Activated T-cell treated with anti-CD3 and anti-CD28 coated beads, Interleukin-2, amount 50 U/mL, for 72 hours (primary cell): ENCODE measurements at places on chromosomes 16 and 17.

GRCh38 chr17:42667088-42667951 is 8.2 kb downstream of the TUBG2 start:
- H3K27ac ChIP-seq = no peak overlapping the region
- H3K36me3 ChIP-seq = no peaks in the 10 kb centered on the region
- no peak for DNase-seq
- H3K27me3 ChIP-seq = peaks cover 29% of the 10 kb centered on the region
- H3K4me3 ChIP-seq = no peak overlapping the region

DNA sequence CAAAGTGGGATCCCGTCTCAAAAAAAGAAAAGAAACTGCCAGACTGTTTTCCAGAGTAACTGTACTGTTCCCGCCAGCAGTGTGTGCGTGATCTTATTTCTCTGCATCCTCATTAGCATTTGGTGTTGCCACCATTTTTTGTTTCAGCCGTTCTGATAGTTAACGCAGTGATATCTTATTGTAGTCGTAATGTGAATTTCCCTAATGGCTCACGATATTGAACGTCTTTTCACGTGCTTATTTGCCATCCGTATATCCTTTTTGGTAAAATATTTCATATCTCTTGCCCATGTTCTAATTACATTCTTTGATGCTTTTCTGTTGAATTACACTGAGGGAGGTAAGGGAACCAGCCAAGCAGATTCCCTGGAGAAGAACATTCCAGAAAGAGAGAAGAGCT is 92.4 kb downstream of the SEC14L1 start:
- H3K4me3 ChIP-seq = peak overlapping the region; percentile 6
- no peaks in the 10 kb centered on the region for H3K27me3 ChIP-seq
- H3K27ac ChIP-seq = peak overlapping the region; percentile 91
- H3K36me3 ChIP-seq = peaks cover 13% of the 10 kb centered on the region
- peaks cover 38% of the 10 kb centered on the region for H3K4me1 ChIP-seq

DNA sequence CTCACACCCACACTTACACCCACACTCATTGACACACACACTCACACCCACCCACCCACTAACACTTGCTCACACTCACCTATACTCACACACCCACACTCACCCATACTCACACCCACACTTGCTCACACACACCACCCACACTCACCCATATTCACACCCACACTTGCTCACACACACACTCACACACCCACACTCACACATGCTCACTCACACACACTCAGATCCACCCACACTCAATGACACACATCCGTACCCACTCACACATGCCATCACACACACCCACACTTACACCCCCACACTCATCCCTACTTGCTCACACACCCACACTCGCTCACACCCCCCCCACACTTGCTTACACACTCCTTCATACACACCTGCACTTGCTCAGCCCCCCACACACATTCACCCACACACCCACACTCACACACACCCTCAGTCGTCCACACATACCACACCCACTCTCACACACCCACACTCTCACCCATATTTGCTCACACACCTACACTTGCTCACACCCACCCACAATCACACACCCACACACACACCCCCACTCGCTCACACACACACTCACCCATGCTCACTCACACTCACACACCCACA is 321.1 kb upstream of the N4BP1 start:
- H3K27ac ChIP-seq = no peak overlapping the region
- no peaks in the 10 kb centered on the region for H3K36me3 ChIP-seq

GRCh38 chr17:66417300-66417719 is 114.9 kb downstream of the PRKCA start:
- H3K4me3 ChIP-seq = no peak overlapping the region
- H3K4me1 ChIP-seq = peaks cover 84% of the 10 kb centered on the region
- H3K36me3 ChIP-seq = peaks cover 1% of the 10 kb centered on the region
- H3K27ac ChIP-seq = no peak overlapping the region

GRCh38 chr17:49290690-49291359 is 60.2 kb upstream of the PHOSPHO1 start:
- no peaks in the 10 kb centered on the region for H3K36me3 ChIP-seq
- H3K27me3 ChIP-seq = no peaks in the 10 kb centered on the region
- peak overlapping the region; percentile 24 for H3K27ac ChIP-seq
- H3K4me1 ChIP-seq = peaks cover 10% of the 10 kb centered on the region

- no peaks in the 10 kb centered on the region for H3K27me3 ChIP-seq
- peak; percentile 61 for DNase-seq
- peak overlapping the region; percentile 70 for H3K4me3 ChIP-seq
- peak overlapping the region; percentile 85 for H3K27ac ChIP-seq
These were observed 3.9 kb upstream of the CCDC57 start for GRCh38 chr17:82216301-82217119.

DNA sequence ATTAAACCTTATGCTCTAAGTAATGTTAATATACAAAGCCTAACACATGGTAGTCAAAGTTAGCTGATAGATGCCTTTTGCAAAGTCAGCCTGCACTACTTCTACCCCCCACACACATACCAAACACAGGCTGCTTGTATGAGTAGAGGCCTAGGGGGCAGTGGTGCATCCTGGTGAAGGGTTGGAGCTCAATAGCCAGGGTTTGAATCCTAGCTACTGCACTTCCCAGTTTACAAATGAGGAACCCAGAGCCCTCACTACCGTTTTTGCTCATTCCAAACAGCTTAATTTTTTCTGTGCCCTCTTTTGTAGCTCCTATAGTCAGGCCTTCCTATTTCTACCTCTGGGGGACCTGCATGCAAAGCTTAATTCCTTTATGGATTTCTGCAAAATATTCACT is 18.9 kb upstream of the HYDIN start:
- DNase-seq = no peak
- H3K27ac ChIP-seq = no peak overlapping the region
- no peaks in the 10 kb centered on the region for H3K4me1 ChIP-seq
- H3K4me3 ChIP-seq = no peak overlapping the region

GRCh38 chr17:15384142-15384787 is 42.9 kb upstream of the TEKT3 start:
- H3K27ac ChIP-seq = no peak overlapping the region
- H3K4me3 ChIP-seq = no peak overlapping the region
- H3K36me3 ChIP-seq = no peaks in the 10 kb centered on the region
- no peaks in the 10 kb centered on the region for H3K4me1 ChIP-seq
- peaks cover 12% of the 10 kb centered on the region for H3K27me3 ChIP-seq

DNA sequence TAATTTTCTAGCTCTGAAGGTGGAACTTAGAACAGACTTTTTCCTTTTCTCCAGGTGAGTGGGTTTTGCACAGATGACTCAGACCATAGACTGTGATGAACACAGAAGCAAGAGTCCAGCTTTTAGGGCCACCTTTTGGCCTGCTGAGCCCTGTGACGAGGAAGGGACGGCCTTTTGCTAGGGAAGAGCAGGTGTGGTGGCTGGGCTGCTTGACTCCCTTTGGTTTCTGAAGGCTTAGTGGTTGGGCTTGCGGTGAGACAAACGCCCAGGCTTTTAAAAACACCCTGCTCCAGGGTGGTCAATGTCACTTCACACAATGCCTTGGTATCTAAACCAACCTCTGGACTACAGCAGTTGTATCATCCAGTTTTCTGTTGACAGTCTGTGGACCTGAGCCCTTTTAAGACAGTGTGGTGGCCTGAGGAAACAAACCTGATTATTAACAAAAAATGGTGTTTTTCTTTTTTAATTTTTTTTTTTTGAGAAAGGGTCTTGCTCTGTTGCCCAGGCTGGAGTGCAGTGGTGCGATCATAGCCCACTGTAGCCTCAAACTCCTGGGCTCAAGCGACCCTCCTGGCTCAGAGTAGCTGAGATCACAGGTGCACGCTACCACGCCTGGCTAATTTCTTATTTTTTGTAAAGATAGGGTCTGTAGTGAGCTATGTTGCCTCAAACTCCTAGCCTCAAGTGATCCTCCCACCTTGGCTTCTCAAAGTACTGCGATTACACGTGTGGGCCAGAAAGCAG is 134.0 kb downstream of the SNX29 start:
- H3K36me3 ChIP-seq = no peaks in the 10 kb centered on the region
- H3K27me3 ChIP-seq = no peaks in the 10 kb centered on the region
- H3K4me3 ChIP-seq = no peak overlapping the region
- no peaks in the 10 kb centered on the region for H3K4me1 ChIP-seq
- DNase-seq = no peak

DNA sequence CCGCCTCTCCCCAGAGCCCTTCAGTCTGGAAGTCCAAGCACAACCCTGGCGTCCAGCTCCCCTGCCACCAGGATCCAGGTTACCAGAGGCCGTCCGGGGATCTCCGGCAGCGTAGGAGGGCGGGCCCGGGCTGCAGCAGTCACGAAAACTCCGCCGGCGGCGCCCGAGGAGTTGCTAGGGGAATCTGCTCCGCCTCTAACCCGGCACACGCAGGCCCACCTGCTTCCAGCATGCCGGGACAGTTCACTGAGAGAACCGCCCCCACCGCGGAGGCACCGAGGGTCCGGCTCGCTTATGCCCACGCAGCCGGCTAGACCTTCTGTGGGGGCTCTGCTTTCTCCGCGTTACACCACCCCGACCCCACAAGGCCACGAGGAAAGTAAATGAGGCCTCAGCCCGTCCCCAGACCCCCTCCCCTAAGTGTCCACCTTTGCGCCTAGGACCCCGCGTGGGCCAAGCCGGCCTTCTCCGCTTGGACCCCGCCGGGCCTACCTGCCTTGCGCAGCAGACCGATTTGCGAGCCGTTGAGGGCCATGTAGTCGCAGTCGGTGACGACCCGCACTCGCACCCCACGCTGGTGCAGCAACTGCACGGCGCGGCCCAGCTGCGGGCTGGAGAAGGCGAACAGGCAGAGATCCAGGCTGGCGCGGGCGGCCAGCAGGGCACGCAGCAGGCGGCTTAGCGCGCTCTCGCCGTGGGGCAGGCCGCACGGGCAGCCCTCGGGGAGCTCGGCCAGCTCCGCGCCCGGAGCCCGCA is 587 bp downstream of the PLD6 start:
- H3K27me3 ChIP-seq = no peaks in the 10 kb centered on the region
- DNase-seq = peak; percentile 76
- H3K4me1 ChIP-seq = peaks cover 17% of the 10 kb centered on the region
- peak overlapping the region; percentile 52 for H3K27ac ChIP-seq

- H3K27me3 ChIP-seq = no peaks in the 10 kb centered on the region
- H3K27ac ChIP-seq = no peak overlapping the region
- H3K4me3 ChIP-seq = no peak overlapping the region
- H3K36me3 ChIP-seq = no peaks in the 10 kb centered on the region
- H3K4me1 ChIP-seq = no peaks in the 10 kb centered on the region
These were observed 59.5 kb upstream of the CDC42EP4 start for GRCh38 chr17:73371285-73371684.
